ENCODE measurements at places on chromosomes 7 and 10. TPM values are rescaled to one million over a fixed set of nuclear protein-coding genes. Genes with fewer than 3 reads are reported as not detected.

DNA sequence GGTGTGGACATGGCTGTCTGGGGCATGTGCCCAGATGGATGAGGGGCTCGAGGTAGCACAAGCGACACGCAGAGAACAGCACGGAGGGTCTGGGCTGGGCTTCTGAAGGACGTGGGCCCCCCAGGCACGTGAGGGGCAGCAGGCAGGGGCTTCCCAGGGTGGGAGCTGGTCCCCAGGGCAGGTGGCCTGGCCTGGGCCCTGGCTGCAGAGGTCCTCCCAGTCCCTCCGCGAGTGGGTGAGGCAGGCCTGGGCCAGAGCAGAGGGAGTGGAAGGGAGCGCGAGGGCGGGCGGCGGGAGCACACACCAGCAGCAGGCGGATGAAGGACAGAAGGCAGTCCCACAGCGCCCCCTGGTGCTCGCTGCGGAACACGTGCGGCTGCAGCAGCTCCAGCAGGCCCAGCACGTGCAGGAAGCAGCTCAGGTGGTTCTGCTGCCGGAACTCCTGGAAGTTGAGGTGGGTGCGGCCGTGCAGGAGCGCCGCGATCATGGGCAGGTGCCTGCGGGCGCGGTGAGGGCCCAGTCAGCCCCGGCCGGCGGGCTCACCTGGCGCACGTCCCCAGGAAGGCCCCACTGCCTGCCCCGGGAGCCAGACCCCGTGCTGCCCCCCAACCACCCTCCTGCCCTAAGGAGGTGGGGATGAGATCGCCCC, 14.7 kb upstream of the MICALL2 start:
- DNase-seq = peak; percentile 79

DNA sequence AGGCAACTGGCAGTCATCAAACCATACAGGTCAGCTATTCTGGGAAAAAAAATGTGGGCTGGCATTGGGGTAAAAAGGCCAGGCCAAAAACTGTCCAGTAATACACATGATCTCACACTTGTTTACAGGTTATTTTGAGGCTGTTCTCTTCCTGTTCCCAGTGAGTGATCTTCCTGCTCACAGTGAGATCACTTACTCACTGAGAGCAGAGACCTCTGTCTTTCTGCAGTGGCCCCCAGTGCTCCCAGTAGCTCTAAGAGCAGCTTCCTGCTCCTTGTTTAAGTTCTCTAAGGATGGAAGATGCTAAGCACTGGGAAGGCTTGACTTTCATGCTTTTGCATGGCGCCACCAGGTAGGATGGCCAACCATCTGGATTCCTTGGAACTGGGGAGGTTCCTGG, 93.5 kb upstream of the KIAA1217 start:
- no peak for DNase-seq

GRCh38 chr7:29337546-29338116, 143.1 kb downstream of the CHN2 start:
- DNase-seq = no peak

DNA sequence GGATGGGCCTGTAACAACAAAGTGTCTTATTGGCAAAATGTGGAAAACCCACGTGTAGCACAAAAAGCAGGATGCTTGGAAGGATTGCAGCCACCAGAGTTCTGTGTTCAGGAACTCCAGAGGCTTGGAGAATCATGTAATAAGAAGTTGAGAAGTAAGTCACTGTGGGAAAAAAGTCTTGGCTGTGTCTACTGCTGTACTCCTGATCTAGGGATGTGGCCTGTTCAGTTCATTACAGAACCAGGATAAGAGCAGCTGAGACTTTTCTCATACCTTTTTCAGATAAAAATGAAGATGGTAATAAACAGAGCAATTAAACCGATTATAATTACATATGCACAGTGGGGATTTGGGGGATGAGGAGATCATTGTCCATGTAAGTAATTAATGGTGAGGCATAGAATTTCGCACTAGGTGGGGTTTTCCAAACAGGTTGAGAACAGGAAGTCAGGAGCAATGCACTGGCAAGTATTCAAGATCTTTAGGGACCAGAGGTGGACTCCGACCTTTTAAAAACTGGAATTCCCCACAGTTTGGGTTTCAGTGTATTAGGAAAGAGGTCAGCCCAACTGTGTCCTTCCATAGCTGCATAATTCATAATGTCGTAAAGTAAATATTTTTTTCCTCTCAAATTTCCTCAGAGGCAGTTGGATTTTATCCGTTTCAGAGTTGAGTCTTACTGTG, 281.7 kb downstream of the FRMD4A start:
- no peak for DNase-seq

Gene TMEM229A
- not detected for total RNA-seq

Gene TMEM139
- total RNA-seq = not detected

GRCh38 chr10:116209781-116210180, 63.2 kb downstream of the GFRA1 start:
- no peak for DNase-seq

DNA sequence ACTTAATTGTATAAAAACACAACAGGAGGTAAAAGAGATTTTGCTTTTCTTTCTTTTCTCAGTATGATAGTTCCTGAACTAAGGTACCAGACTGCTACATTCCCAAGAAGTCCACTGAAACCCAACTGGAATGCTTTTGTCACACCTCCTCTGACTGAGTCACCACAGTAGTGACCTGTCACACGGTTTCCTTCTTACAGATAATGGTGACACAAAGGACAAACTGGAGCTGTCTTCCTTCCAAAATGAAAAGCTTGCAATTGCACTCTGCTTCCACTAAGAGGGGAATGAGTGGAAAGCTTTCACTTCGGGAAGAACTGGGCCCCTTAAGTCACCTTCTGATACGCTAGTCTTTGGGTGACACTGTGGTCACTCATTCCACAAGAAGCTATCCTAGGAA, 122.2 kb downstream of the KMT2E start:
- no peak for DNase-seq

- no peak for DNase-seq
Observed at GRCh38 chr10:133526957-133527588, at the start of gene CYP2E1. CYP2E1 (plus strand) TSS chr10:133527363; CDS start chr10:133527396, 33 bp downstream.

DNA sequence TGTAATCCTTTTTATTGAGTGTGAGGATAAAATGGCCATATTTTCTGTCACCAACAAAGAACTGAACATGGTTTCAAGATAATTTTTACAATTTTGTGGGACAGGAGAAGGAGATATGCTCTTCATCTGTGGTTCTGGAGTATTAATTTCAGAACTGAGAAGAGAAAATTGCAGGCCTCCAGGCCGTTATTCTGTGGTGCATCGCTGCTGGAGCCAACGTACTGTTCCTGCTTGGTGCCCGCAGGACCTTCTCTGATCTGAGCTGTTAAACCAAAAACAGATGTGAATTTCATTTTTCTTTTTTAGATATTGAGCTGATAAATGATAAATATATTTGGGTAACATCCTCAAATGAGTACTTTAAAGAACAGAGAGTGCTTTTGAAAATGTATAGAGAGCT, 63.9 kb downstream of the IKZF1 start:
- DNase-seq = no peak

- DNase-seq = no peak
Observed at GRCh38 chr10:109341986-109342385, 581.3 kb downstream of the XPNPEP1 start.

- no peak for DNase-seq
Observed at GRCh38 chr10:33418301-33418700, 83.8 kb upstream of the NRP1 start.

Gene FAM107B
- 46.4 TPM for total RNA-seq

GRCh38 chr7:55121249-55121648, 102.4 kb downstream of the EGFR start:
- no peak for DNase-seq

Gene HOXA9
- 0.28 TPM for total RNA-seq

DNA sequence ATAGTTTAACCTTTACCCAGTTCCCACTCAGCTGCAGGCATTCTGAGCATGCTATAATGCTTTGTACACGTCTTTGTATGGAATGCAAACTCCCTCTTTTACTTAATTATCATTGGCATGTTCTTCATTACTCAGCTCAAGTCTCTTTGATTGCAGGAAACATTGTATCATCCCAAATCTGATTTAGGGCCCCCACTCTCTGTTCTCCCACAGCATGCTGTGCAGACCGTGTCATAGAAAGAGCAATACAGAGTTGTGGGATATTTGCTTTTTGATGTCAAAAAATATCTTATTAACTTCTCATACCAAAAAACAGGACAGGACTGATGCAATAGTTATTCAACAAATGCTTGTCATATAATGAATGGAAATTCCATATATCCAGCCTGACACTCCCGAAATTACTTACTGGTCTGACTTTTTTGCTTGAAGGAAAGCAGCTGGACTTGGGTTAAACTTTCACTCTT, 1081.5 kb upstream of the C7orf33 start:
- peak; percentile 44 for DNase-seq

DNA sequence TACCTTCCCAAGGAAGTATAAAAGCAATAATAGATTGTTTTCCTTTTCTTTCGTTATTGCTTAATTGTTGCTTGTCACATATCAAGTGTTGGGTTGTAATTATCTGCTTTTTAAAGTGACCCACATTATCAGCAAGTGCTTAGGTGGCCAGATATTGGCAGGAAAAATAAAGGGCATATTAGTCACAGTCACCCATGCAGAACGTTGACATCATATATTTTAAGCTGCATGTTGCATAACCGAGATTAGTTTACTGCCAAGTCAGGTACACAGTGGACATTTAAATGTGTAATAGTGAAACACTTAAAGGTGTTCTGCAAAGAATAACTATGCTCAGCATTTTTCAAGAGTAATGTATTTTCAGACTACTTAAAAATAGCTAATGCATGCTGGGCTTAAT, 11.4 kb downstream of the NEBL start:
- DNase-seq = no peak

Gene PHYH
- 10.9 TPM for total RNA-seq

Gene KLF14
- not detected for total RNA-seq

Gene CHAT
- total RNA-seq = not detected

Gene EVX1
- total RNA-seq = not detected

- DNase-seq = no peak
Observed at GRCh38 chr7:3150027-3150426, 106.4 kb upstream of the CARD11 start.

DNA sequence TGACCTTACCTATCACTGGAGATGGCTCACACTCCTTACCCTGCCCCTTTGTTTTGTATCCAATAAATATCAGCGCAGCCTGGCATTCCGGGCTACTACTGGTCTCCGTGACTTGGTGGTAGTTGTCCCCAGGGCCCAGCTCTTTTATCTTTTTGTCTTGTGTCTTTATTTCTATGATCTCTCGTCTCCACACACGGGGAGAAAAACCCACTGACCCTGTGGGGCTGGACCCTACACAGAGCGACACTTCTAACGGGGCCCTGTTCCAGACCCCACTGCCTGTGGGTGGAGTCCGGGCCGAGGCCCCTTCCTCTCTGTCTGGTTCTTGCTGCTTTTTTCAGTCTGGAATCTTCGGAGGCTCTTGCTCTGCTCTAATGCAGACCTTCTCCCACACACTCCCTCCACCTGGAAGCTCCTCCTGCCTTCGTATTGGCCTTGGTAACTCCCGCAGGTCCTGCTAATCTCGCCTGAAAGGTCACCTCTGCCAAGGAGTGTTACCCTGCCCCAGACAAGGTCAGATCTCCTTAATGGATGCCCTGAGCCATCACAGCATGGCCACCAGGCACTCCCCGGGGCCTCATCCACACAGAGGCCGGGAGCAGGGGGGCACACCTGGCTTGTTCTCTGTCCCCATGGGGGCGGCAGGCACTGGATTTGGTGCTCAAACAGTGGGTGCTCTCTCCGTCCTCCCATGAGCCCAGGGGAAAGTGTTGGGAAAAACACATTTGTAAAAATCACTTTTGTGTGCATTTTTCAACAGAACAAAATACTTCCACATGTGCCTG, 531.7 kb downstream of the PTPRN2 start:
- no peak for DNase-seq

Gene SH2D4B
- not detected for total RNA-seq

DNA sequence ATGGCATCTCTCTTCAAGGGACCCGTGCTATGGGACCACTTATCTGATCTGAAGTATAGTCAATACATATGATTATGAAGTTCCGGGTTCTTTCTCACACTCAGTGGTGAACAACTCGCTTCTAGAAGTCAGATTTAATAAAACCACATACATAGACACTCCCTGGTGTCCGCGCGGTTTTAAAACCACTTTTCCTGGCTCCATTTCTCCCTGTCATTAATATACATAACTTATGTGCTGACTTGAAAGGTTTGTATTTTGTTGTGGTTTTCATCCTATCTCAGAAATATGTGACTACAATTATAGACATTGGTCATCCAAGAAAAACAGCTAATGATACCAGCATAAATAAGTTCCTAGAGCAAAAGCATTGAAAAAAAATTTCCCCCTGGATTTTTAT, 34.0 kb downstream of the SVIL start:
- no peak for DNase-seq

- DNase-seq = no peak
Observed at GRCh38 chr7:14892961-14893360, 9.6 kb downstream of the DGKB start.

Gene C10orf120
- total RNA-seq = not detected

Gene PCGF6
- 10.0 TPM for total RNA-seq

Gene TRIM56
- 3.9 TPM for total RNA-seq

GRCh38 chr7:69042138-69042537, 556.1 kb upstream of the AUTS2 start:
- no peak for DNase-seq

Gene SLK
- total RNA-seq = 54.2 TPM

DNA sequence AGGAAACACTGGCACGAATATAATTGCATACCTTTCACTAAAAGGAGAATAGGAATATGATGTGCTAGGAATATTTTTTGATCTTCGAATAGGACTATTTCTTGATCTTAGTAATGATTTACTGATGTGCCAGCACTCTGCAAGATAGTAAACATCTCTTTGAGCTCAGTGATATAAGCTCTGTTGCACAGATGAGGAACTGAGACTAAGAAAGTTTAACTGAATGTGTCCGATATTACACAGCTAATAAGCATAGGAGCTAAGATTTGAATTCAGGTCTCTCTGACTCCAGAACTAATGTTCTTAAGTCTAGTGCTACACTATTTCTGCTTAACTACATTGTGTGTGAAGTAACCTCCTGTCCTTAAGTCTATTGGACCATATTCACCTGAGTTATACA, 98.4 kb upstream of the PTPRZ1 start:
- DNase-seq = no peak

Gene EFCAB10
- total RNA-seq = not detected

Gene TAC1
- total RNA-seq = not detected

DNA sequence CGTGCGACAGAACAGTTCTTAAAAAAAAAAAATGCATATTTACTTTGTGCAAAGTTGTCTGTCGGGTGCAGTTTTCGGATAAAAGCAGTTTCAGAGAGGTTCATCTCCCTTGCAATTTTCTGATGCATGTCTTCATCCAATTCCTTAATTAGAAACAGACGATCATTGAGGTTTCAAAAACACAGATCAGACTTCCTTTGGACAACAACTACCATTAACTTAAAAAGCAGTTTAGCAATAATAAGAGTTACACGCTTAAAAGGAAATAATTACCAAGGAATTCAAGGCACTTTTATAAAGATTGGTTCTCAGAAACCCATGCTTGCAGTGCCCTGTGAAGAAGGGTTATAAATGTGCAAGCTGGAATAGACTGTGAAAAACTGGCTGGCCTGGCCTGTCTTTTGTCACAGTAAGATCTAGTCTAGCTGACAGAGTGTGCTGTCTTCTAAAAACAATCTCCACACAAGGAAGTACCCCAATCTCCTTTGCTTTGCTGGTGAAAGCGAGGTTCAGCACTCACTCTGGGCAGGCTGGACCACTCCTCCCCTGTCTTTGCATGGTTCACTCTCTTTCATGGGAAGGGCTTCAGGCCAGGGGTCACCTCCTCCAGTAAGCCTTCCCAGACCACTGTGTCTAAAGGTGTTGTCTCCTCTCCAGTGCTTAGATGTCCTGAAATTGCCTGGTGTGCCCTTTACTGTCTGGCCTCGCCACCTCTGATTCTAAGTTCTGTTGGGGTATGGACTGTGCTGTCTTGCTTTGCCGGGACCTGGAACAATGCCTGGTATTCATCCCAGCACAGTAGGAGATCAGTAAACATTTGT, 34.8 kb upstream of the HNRNPH3 start:
- DNase-seq = no peak

Gene MKX
- 0.28 TPM for total RNA-seq
